ENCODE measurements at places on chromosomes 1 and 21. TPM values are rescaled to one million over a fixed set of nuclear protein-coding genes. Genes with fewer than 3 reads are reported as not detected.

DNA sequence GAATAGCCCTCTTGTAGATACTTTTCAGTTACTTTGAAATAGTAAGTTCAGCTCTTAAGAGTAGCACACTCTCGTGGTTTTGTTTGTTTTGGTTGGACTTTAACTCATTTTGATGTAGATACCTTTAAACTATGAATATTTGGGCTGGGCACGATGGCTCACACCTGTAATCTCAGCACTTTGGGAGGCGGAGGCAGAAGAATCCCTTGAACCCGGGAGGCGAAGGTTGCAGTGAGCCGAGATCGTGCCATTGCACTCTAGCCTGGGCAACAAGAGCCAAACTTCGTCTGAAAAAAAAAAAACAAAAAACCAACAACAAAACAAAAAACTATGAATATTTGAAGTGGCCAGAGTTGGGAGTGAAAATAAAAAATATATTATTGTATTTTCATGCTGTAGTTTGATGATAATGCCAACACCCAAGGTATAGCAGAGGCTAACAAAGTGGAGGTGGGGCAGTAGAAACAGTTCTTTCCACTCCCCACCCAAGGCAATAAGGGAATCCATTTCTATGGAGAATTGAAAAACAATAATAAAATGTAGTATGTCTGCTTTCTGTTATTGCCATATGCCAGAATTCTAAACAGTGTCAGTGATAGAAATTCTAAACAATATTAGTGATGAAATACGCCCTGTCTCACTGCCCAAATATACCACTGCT lies 1.7 kb downstream of the ZNF326 start:
- peaks cover 33% of the 10 kb centered on the region for H3K4me1 ChIP-seq
- no peaks in the 10 kb centered on the region for H3K36me3 ChIP-seq
- DNase-seq: no peak
- no peaks in the 10 kb centered on the region for H3K27me3 ChIP-seq

DNA sequence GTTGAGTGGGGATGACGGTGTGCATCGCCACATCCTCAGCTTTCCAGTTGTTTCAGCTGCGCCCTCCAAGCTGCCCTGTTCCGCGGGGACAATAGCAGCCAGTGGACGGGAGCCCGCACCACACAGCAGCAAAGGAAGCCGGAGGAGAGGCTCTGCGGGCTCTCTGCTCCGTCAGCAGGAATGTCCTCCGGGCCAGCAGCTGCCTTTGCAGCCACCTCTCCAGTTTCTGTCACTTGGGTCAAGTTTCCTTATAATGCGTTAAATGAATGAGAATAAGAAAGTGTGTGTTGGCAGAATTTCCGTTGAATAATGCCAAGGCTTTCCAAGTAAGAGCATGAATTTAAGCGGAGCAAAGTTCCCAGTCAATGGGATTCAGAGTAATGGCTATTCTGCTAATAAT lies 263.3 kb downstream of the KIF26B start:
- peak; percentile 25 for DNase-seq
- no peak overlapping the region for H3K4me3 ChIP-seq
- H3K36me3 ChIP-seq: no peaks in the 10 kb centered on the region
- no peaks in the 10 kb centered on the region for H3K27me3 ChIP-seq

GRCh38 chr1:240342251-240342625 lies 250.6 kb downstream of the FMN2 start:
- no peaks in the 10 kb centered on the region for H3K36me3 ChIP-seq
- no peaks in the 10 kb centered on the region for H3K27me3 ChIP-seq
- H3K27ac ChIP-seq: no peak overlapping the region
- H3K4me1 ChIP-seq: no peaks in the 10 kb centered on the region

GRCh38 chr1:43235040-43235439 lies 34.7 kb upstream of the TMEM125 start:
- H3K4me3 ChIP-seq: no peak overlapping the region
- DNase-seq: no peak
- peaks cover 35% of the 10 kb centered on the region for H3K4me1 ChIP-seq
- H3K36me3 ChIP-seq: no peaks in the 10 kb centered on the region

DNA sequence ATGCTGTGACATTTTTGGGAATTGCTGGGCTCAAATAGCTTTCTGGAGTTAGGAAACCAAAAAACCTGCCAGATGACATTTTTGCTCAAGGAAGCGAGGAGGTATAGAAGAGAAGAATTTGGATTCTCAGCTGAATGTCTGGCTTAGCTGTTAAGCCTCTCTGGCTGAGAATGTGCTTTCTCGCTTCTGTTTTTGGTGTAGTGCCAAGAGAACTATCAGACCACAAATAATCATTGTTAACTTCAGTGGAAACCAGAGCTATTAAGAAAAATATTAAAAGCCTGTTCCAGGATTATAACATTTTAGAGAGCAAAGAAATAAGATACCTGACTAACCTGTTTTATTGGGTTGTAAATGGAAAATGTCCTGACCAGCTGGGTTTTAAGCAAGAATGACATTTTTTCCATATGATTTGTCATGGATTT lies 39.5 kb upstream of the DIPK1A start:
- H3K27me3 ChIP-seq: no peaks in the 10 kb centered on the region
- H3K4me1 ChIP-seq: peaks cover 12% of the 10 kb centered on the region
- DNase-seq: no peak
- H3K36me3 ChIP-seq: no peaks in the 10 kb centered on the region
- H3K4me3 ChIP-seq: no peak overlapping the region

- H3K4me1 ChIP-seq: no peaks in the 10 kb centered on the region
- peaks cover 5% of the 10 kb centered on the region for H3K36me3 ChIP-seq
Measured at GRCh38 chr1:108190001-108190634, 10.0 kb downstream of the SLC25A24 start.

- H3K27me3 ChIP-seq: no peaks in the 10 kb centered on the region
- no peak overlapping the region for H3K4me3 ChIP-seq
- H3K27ac ChIP-seq: no peak overlapping the region
- H3K4me1 ChIP-seq: peaks cover 4% of the 10 kb centered on the region
- no peak for DNase-seq
Measured at GRCh38 chr1:89606227-89606980, 26.5 kb upstream of the LRRC8C start.

DNA sequence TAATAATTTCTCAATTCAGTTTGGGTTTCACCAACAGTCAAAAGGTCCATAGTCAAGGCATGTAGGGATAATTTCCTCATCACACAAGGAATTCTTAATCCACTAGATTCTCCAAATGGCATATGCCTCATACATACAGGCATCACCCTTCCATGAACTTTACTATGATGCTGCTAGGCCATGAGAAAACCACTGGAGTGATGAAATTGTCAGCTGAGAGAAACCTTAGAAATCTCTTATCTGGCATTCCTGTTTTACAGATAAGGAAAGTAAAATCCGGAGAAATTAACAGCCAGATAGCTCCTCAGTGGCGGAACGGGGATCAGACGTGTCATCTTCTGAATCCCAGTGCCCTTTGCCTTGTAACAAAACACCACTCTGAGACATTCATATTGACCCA lies 274.4 kb downstream of the NTNG1 start:
- H3K36me3 ChIP-seq: no peaks in the 10 kb centered on the region
- H3K4me3 ChIP-seq: no peak overlapping the region
- no peaks in the 10 kb centered on the region for H3K4me1 ChIP-seq
- DNase-seq: no peak

DNA sequence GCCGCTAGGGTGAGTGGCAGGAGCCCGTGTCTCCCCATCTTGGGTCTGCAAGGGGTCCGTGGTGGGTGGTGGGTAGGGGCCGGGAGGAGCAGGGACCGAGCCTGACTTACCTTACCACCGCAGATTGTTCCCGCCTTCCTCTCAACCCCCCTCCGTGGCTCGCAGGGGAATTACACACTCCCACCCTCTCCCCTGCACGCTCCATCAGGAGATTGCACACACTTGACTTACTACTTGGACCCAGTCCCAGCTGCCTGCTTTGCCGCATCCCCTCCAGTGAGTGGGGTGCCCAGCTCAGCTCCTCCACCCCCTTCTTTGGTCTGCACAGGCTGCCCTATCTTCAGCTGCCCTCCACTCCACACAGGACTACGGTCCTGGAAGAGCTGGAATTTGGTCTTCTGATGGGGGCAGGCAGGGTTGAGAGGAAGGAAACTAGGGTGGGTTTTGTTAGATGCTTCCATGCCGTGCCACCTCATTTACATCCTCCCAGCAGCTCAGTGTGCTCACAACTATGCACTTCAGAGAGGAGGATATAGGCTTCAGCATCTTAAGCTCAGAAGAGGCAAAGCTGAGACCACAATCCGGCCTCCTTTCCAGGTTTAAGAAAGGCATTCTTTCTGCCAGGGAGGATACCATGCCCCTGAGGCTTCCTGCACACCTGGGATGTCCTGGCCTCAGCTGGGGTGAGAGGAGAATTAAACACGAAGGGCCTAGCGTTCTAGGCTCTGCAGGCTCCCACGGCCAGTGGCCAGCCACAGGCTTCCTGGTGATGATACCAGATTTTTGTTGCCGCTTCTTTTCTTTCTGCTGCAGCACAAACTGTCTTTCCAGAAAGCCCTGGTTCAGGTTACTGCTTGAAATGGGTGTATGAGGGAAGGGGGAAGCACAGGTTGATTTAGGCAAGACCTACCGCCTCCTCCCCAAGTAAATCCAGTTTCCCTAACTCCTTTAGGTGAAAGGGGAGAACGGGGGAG lies 2.3 kb downstream of the KCNC4 start:
- H3K27ac ChIP-seq: peak overlapping the region; percentile 42
- no peak for DNase-seq
- H3K27me3 ChIP-seq: no peaks in the 10 kb centered on the region
- no peaks in the 10 kb centered on the region for H3K36me3 ChIP-seq

DNA sequence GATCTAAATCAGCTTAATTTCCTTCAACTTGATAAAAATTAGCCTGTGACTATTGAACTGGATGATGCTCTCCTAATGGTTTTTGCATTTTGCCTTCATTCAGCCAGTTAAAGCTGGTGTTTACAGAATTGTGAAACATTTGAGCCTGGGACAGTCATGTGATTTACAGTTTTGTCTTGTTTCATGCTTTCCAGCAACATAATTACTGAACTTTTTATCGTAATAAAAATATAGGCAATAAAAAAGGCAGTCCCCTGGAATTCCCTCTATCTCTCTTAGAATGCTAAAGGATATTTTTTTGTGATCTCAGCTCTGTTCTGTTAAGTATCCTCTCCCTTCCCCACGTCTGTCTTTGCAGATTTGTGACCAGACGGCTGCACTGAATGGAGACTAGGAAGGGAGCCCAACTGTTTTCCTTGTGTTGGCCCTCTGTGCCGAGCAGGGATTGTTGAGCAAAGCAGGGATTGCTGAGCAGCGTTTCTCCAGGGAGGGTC lies 70.3 kb upstream of the RGL1 start:
- no peaks in the 10 kb centered on the region for H3K36me3 ChIP-seq
- H3K4me1 ChIP-seq: no peaks in the 10 kb centered on the region
- H3K4me3 ChIP-seq: no peak overlapping the region
- no peak for DNase-seq
- H3K27ac ChIP-seq: no peak overlapping the region

DNA sequence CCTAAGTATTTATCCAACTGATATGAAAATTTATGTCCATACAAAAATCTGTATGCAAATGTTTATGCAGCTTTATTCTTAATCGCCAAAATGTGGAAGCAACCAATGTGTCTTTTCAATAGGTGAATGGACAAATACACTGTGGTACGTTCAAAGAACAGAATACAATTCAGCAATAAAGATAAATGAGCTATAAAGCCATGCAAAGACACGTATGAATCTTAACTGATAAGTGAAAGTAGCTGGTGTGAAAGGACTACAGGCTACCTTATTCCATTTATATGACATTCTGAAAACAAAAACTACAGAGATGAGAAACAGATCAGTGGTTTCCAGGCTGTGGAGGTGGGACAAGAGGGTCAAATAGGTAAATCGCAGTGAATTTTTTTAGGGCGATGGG lies 419.6 kb upstream of the B3GALT2 start:
- no peak overlapping the region for H3K4me3 ChIP-seq
- H3K36me3 ChIP-seq: no peaks in the 10 kb centered on the region
- no peaks in the 10 kb centered on the region for H3K4me1 ChIP-seq
- DNase-seq: no peak

DNA sequence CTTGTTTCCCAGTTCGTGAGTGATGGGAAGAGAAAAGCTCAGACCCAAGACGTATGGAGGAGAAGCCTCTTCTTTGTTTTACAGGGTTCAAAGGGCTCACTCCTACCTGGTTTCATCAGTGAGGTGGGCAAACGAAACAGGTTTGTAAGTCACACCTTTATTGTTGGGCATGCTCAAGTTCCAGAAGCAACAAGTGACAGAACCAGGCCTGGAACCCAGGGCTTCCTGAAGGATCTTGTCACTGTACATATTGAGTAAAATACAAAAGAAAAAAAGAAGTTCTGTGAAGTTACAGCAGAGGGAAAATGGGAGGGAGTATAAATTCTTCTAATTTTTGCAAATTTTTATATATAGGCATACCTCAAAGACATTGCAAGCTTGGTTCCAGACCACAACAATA lies 320.9 kb upstream of the PROX1 start:
- H3K27ac ChIP-seq: no peak overlapping the region
- no peaks in the 10 kb centered on the region for H3K27me3 ChIP-seq
- no peak for DNase-seq
- H3K4me1 ChIP-seq: no peaks in the 10 kb centered on the region
- H3K36me3 ChIP-seq: no peaks in the 10 kb centered on the region

DNA sequence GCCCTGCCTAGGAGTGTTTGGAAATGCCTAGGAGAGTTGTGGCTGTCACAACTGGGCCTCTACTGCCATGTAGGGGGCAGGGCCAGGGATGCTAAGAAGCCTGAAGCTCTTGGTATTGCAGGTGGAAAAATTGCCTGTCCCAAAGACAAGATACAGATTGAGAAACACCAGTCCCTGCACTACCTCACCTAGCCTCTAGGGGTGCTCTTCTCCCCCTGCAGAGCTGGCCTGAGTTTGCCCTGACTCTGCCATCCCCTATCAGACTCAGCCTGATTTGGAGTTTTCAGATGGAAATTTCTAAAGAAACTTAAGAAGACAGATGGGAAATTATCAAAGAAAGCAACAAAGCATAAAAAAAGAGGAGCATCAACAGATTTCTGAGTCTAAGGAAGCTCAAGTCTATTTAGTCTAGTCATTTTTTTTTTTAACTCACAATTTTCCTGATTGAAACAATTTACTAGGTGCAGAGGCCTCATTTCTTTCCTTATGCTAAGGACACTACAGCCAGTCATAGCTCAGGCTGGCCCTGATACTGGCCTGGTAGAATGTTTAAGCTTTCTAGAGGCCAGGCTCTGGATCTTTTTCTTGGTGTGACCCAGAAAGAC lies 61.4 kb upstream of the LRRN2 start:
- DNase-seq: peak; percentile 30
- H3K36me3 ChIP-seq: no peaks in the 10 kb centered on the region
- H3K4me1 ChIP-seq: no peaks in the 10 kb centered on the region
- H3K27ac ChIP-seq: no peak overlapping the region
- H3K27me3 ChIP-seq: no peaks in the 10 kb centered on the region
- no peak overlapping the region for H3K4me3 ChIP-seq

- no peak overlapping the region for H3K27ac ChIP-seq
- peaks cover 11% of the 10 kb centered on the region for H3K4me1 ChIP-seq
- no peak overlapping the region for H3K4me3 ChIP-seq
- no peaks in the 10 kb centered on the region for H3K36me3 ChIP-seq
- H3K27me3 ChIP-seq: no peaks in the 10 kb centered on the region
Measured at GRCh38 chr1:116878804-116879477, 30.8 kb upstream of the PTGFRN start.

- no peaks in the 10 kb centered on the region for H3K27me3 ChIP-seq
- no peaks in the 10 kb centered on the region for H3K36me3 ChIP-seq
- no peak for DNase-seq
- H3K4me3 ChIP-seq: no peak overlapping the region
- no peak overlapping the region for H3K27ac ChIP-seq
- no peaks in the 10 kb centered on the region for H3K4me1 ChIP-seq
Measured at GRCh38 chr1:5340560-5341130, 651.6 kb downstream of the NPHP4 start.

GRCh38 chr1:205774198-205775014 lies 876 bp downstream of the RAB29 start:
- H3K27ac ChIP-seq: peak overlapping the region; percentile 64
- peak overlapping the region; percentile 72 for H3K4me3 ChIP-seq

SLAMF9 gene
- 0.34 TPM for total RNA-seq

CD1E gene
- total RNA-seq: 4.0 TPM

VSIG8 gene
- not detected for total RNA-seq

TMEM240 gene
- total RNA-seq: 3.3 TPM

Data from upper lobe of left lung (tissue), 6 donors.